Effector memory CD8-positive, alpha-beta T cell (primary cell): ENCODE measurements at places on chromosomes 5 and 9.

- no peak for DNase-seq
Measured at GRCh38 chr5:157611571-157612476, 36.2 kb upstream of the ADAM19 start.

GRCh38 chr5:32539981-32540845 is 45.1 kb upstream of the SUB1 start:
- DNase-seq, result no peak

DNA sequence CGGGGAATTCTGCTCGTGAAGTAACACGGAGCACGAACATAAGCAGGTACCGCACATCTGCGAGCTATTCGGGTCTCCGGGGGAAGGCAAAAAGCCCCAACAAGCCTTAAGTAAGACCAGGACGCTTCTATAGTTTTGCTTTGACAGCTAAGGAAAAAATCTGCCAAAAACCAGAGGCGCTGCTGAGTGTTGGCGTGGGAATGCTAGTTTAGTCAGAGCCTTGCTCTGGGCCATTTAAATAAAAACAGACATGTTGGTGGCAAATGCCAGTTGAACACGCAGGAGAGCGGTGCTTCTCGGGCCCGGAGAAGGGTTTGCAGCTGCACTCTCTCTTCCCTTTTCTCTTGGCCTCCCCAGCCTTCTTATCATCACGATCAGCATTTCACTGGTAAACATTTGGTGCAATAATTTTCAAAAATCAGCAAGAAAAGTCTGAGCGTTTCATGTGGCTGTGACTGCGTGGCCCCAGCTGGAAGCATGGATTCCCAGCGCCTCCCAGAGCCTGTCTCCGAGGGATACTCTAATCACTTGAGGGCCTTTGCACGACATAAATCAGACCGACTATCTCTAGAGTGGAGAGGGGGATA is 6.4 kb upstream of the NOTCH1 start:
- no peak for DNase-seq

- DNase-seq, result no peak
Measured at GRCh38 chr5:136260656-136261055, 67.7 kb upstream of the SMIM32 start.

- DNase-seq, result no peak
Measured at GRCh38 chr9:98330831-98331230, 75.4 kb upstream of the TBC1D2 start.

GRCh38 chr9:115042781-115043509 is 75.0 kb downstream of the TNC start:
- no peak for DNase-seq
